ENCODE measurements at places on chromosomes 2 and 18. TPM values are rescaled to one million over a fixed set of nuclear protein-coding genes. Genes with fewer than 3 reads are reported as not detected.

LYPD6B gene
- 3.7 TPM for total RNA-seq

FEZ2 gene
- total RNA-seq = 70.4 TPM

ORC4 gene
- total RNA-seq = 27.5 TPM

GRCh38 chr2:127570282-127571250 lies 35.1 kb downstream of the MYO7B start:
- peak; percentile 38 for DNase-seq

FEV gene
- 5.1 TPM for total RNA-seq

CNDP1 gene
- total RNA-seq = not detected
